Suppressor macrophage treated with lipopolysaccharide for 1 hour (primary cell): ENCODE measurements at places on chromosomes 7 and 10.
A peak's percentile ranks its signal among the peaks of the same experiment; 100 is the strongest.

DNA sequence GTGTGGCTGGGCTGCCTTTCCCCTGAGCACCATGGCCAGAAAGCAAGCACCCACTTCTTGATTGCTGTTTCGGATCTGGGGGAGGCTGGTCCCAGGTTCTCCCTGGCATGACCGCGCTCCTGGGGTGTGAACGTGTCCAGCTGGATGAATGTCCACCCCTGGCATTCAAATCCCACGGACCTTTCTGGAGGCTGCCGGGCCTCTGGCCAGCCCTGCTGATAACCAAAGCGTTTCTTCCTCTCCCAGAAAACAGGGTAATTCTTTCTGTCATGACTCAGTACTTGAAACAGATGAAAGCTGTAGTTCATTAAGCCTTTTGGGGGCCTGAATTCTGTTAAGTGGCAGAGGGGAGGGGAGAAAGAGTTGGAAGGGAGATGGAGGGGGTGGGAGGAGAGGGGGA is 73.1 kb upstream of the SAMD8 start:
- no peak for DNase-seq

DNA sequence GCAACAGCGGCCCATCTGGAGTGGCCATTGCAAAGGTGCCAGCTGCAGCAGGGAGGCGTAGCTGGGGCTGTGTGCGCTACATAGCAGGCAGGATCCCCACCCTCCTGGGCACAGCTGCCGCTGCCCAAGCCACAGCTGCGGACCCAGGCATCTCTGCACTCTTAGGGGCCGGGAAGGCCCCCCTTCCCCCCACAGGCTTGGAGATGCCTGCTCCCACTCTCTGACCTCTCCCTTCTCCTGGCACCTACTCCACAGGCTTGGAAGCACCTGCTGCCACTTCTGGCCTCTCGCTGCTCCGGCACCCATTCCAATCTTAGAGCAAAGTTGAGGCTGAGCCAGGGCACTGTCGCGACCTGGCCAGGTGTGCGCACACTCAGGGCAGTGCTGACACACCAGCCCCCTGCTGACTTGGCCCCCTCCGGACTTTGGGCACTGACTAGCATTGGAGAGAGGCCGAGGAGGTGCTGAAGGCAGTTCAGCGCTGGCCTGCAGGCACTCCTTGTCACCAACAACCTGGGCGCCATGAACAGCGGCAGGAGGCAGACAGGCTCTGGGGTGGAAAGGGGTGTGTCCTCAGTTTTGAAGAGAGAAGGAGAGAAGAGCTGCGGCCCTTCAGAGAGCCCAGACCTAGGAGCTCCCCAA is 18.4 kb downstream of the RBM48 start:
- DNase-seq: no peak

DNA sequence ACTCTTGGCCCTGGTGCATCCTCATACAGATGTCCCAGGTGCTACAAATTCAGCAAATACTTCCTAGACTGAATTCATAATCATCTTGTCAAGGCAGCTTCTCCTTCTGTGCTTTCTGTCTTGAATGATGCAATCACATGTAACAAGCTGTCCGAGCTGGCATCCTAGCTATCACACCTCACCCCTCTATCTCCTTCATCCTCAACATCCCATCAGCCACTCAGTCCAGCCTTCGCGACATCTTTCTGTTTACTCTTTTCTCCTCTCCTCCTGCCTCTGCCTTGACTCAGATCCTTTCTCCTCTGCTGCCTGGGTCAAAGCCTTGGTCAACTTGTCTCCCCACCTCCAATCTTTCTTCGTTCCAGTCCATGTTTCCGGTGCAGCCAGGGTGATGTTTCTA is 240.4 kb upstream of the CELF2 start:
- no peak for DNase-seq

DNA sequence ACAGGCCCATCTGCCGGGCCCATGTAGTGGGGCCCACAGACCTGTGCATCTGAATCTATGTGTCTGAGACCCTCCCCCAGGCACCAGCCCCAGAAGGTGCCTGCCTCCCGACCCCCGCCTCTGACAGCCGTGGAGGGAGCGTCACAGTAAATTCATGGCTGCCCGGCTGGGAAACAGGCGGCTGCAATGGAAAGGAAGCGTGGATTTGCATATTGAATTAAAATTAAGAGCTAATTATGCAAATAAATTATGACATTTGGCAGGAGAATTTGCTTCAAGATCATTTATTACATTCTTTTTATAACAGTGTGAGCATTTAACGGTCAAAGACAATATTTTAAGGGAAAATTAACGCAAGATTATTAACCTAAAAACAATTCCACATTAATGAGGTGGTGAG is 92.3 kb downstream of the HIF1AN start:
- no peak for DNase-seq

DNA sequence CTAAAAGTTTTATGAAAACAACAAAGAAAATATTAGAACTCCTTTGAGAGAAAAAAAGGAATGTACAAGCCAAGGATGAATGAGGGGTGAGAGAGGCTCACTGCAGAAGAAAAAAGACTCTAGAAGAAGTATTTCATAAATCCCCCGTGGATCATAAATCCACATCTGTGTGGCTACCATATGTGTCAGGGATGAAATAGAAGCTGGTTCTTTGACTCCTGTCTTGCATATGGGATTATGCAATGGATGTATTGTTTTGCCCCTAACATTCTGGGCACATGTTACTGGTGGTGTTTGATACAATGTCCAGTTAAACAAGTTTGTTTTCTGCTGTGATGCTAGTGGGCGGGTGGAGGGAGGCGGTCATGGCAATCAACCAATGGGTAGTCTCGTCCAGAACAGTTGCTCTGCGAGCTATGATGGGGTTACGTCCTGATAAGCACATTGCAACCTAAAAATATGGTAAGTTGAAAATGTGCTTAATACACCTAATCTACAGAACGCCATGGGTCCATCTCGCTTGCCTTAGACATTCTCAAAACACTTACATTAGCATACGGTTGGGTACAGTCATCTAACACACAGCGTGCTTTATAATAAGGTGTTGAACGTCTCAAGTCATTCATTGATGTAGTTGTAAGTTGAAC is 34.1 kb upstream of the PITRM1 start:
- peak; percentile 14 for DNase-seq

- DNase-seq: no peak
Observed at GRCh38 chr10:52351914-52352330, 37.8 kb downstream of the DKK1 start.

GRCh38 chr7:93955304-93955703 is 33.8 kb downstream of the GNG11 start:
- DNase-seq: no peak

DNA sequence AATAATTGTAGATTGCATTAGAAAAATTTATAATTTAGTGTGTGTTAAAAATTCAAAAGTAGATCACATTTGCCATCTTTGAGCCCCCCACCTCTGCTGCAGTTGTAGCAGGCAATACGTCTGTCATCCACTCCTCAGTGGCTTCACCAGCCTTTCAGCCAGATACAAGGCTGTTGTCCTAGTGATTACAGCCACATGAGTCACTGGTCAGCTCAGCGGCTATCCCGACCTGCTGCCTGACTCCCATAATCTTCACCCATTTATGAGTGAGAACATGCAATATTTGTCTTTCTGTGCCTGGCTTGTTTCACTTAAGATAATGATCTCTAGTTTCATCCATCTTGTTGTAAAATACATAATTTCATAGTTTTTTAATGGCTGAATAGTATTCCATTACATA is 9.2 kb downstream of the OR2A5 start:
- DNase-seq: no peak

GRCh38 chr10:118908557-118909256 is 120.8 kb upstream of the NANOS1 start:
- no peak for DNase-seq

GRCh38 chr10:9745158-9745557 is 1272.5 kb upstream of the CELF2 start:
- DNase-seq: no peak

DNA sequence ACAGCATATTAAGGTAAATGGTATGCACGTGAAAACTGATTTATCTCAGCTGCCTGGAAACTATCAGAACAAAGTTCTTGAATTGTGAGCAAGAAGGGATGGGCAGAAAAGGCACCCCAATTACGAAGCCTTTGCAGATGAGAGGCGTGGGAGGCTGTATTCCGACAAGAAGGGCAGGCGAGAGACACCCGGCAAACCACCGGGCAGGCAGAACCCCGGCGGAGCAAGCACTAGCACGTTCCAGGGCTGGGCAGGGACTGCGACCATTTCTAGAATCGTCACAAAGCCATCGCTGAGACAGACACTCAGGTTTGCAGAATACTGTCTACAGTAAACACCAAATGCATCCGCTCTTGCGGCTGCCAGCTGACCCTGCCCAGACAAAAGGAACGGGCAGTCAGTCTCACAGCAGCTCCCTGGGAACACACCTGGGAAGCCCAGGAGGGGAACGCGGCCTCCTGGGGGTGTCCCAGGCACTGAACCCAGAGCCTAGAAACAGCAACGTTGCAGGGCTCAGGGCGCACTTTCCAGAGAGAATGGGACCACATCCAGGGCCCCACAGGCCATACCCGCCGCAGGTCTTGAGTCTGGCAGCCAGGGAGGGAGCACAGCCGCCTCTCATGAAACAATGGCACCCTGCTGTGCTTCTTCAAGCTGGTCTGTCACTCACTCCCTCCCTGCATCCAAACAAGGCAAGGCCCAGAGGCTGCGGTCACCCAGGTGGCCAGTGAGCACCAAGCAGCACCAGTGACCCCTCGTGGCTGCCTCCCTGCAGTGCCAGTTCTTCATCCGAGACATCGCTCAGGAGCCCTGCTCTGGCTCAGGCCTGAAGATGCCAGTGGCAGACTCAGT is 261.9 kb downstream of the PTPRN2 start:
- no peak for DNase-seq

- DNase-seq: no peak
Observed at GRCh38 chr10:34956756-34957155, 133.4 kb downstream of the CUL2 start.
